ENCODE measurements at places on chromosomes 3 and 15.

GRCh38 chr3:183984749-183985729 is 32.6 kb downstream of the ABCC5 start:
- no peak for DNase-seq
- H3K4me1 ChIP-seq: no peaks in the 10 kb centered on the region
- no peak overlapping the region for H3K4me3 ChIP-seq
- H3K27me3 ChIP-seq: no peaks in the 10 kb centered on the region
- H3K27ac ChIP-seq: no peak overlapping the region
- peaks cover 45% of the 10 kb centered on the region for H3K36me3 ChIP-seq

DNA sequence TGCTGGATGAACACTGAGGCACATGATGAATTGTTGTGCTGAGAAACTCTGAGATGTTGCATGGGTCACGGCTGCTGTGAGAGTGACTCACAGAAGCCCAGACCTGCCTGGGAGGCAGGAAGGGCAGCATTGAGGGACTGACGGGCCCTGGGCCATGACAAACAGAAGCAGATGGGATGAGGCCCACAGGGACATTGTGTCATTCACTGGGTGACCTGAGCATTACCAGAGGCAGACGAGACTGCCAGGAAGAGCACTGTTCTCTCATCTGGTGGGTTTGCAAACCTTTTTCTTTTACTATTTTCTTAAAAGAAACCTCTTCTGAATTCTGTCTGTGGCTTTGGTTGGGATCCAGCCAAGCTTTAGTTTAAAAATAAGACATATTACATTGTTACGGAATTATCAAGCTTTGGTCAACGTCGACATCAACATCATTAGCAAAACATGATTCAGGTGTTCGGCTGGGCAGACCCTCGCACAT is 67.8 kb downstream of the BDH1 start:
- H3K27ac ChIP-seq: no peak overlapping the region
- no peaks in the 10 kb centered on the region for H3K27me3 ChIP-seq
- DNase-seq: no peak
- no peaks in the 10 kb centered on the region for H3K36me3 ChIP-seq

GRCh38 chr3:18987862-18988447 is 160.4 kb upstream of the KCNH8 start:
- no peaks in the 10 kb centered on the region for H3K4me1 ChIP-seq
- H3K27me3 ChIP-seq: peaks cover 21% of the 10 kb centered on the region
- H3K36me3 ChIP-seq: no peaks in the 10 kb centered on the region
- no peak overlapping the region for H3K27ac ChIP-seq
- no peak overlapping the region for H3K4me3 ChIP-seq

GRCh38 chr3:46849045-46849631 is 14.1 kb downstream of the MYL3 start:
- no peak overlapping the region for H3K4me3 ChIP-seq
- H3K27ac ChIP-seq: no peak overlapping the region
- peaks cover 21% of the 10 kb centered on the region for H3K4me1 ChIP-seq

- H3K4me3 ChIP-seq: no peak overlapping the region
- no peak overlapping the region for H3K27ac ChIP-seq
- no peaks in the 10 kb centered on the region for H3K4me1 ChIP-seq
- DNase-seq: no peak
- H3K27me3 ChIP-seq: no peaks in the 10 kb centered on the region
Observed at GRCh38 chr3:110493438-110494092, 578.1 kb upstream of the NECTIN3 start.
